Esophagus muscularis mucosa (tissue), 4 donors: ENCODE measurements at places on chromosomes 11 and 22. TPM values are rescaled to one million over a fixed set of nuclear protein-coding genes. Genes with fewer than 3 reads are reported as not detected.

DNA sequence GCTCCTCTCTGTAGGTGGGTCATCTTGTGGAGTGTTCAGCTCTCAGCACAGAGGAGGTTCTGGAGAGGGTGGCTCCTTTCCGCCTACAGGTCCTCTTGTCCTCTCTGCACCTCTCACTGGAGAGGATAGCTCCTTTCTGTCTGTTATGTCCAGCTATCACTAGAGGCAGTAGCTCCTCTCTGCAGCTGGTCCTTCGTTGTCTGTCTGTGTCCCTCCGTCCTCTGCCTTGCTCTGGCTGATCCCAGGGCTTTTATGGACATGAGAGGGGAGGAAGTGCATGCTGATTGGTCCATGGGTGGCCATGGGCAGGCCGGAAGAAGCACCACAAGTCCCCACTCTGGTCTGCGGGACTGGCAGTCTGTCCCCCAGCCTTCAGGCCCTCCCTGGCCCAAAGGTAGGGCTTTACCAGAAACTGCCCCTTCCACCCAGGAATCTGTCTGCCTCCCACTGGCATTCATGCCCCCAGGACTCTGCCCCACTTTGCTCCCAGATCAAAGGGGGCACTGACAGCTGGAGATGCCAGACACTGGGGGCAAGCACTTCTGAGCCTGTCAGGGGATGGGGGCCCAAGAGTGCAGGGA is 38.6 kb upstream of the CALCB start:
- H3K4me3 ChIP-seq: no peak overlapping the region
- no peaks in the 10 kb centered on the region for H3K4me1 ChIP-seq
- no peak overlapping the region for H3K27ac ChIP-seq
- no peaks in the 10 kb centered on the region for H3K36me3 ChIP-seq
- H3K27me3 ChIP-seq: no peaks in the 10 kb centered on the region

DNA sequence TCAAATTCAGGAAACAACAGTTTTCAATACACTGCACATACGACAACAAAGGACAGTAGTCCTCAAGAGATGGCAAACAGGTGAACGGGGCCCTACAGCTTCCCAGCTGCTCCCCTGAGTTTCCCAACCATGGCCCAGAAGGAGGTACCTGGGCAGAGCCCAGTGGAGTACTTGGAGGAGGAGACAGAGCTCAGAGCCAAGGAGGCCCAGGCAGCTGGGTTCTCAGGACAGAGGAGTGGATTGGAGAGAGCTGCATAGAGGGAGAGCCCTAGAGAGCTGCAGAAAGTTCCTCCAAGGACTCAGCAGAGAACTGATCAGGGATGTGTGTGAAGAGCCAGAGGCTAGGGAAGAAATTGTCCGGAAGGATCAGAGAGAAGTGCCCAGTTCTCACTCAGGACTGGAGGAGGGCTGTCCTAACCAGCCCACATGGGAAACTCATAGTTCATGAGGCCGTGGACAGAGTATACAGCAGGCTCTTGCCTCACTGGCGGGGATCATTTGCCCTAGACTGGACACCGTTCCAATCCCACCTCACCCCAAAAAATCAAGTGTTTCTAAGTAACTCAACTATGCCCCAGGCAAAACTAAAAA is 7.6 kb upstream of the ASCL2 start:
- no peaks in the 10 kb centered on the region for H3K4me1 ChIP-seq
- H3K27me3 ChIP-seq: no peaks in the 10 kb centered on the region
- no peak overlapping the region for H3K4me3 ChIP-seq
- no peaks in the 10 kb centered on the region for H3K36me3 ChIP-seq
- peak; percentile 74 for DNase-seq

GRCh38 chr11:9616858-9617257 is 43.4 kb downstream of the WEE1 start:
- peaks cover 33% of the 10 kb centered on the region for H3K4me1 ChIP-seq
- no peak for DNase-seq
- no peaks in the 10 kb centered on the region for H3K36me3 ChIP-seq
- H3K4me3 ChIP-seq: no peak overlapping the region

- H3K4me3 ChIP-seq: no peak overlapping the region
- no peaks in the 10 kb centered on the region for H3K4me1 ChIP-seq
- no peaks in the 10 kb centered on the region for H3K36me3 ChIP-seq
- H3K27ac ChIP-seq: no peak overlapping the region
Measured at GRCh38 chr11:110890995-110891394, 178.8 kb upstream of the ARHGAP20 start.

- no peaks in the 10 kb centered on the region for H3K36me3 ChIP-seq
- no peak overlapping the region for H3K27ac ChIP-seq
- H3K4me1 ChIP-seq: peaks cover 2% of the 10 kb centered on the region
- no peak for DNase-seq
- no peak overlapping the region for H3K4me3 ChIP-seq
Measured at GRCh38 chr11:120305286-120305685, 19.8 kb upstream of the TLCD5 start.

SAA2 gene
- total RNA-seq: not detected

NNMT gene
- total RNA-seq: 599 TPM

TAF1D gene
- 38.7 TPM for total RNA-seq

TEX54 gene
- not detected for total RNA-seq

TUT1 gene
- 5.5 TPM for total RNA-seq

CHKA gene
- 17.2 TPM for total RNA-seq
